Activated T-cell treated with anti-CD3 and anti-CD28 coated beads, Interleukin-2, amount 50 U/mL, for 72 hours (primary cell): ENCODE measurements at places on chromosomes 1 and 21. TPM values are rescaled to one million over a fixed set of nuclear protein-coding genes. Genes with fewer than 3 reads are reported as not detected.
A peak's percentile ranks its signal among the peaks of the same experiment; 100 is the strongest.

DNA sequence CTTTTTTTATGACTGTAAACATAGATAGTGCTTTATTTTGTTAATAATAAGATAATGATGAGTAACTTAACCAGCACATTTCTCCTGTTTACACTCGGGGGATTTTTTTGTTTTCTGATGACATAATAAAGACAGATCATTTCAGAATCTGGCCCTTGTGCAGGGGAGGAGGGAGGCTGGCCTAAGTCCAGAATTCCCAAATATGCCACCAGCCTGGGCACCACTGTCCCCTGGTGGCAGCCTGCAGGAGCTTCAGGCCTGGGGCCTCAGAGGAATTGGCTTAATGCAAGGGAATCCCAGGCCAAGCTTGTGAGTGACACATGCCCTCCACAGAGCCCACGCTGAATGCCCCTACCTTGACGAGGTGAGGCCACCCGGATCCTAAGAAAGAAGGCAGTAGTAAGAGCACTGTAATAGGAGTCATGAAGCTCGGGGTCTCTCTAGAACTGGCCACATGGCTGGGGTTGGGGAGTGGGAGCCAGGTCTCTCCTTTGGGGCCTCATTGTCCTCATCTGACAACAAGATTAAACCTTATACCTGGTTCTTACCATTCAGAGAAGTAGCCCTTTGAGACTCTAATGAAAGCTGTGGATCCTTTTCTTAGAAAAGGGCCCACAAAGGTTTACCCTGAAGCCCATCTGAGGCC, 24.1 kb downstream of the ETNK2 start:
- DNase-seq: peak; percentile 46

GRCh38 chr21:37530901-37531351, 164.4 kb downstream of the DYRK1A start:
- no peak for DNase-seq

The PLOD1 gene
- total RNA-seq: 13.6 TPM

DNA sequence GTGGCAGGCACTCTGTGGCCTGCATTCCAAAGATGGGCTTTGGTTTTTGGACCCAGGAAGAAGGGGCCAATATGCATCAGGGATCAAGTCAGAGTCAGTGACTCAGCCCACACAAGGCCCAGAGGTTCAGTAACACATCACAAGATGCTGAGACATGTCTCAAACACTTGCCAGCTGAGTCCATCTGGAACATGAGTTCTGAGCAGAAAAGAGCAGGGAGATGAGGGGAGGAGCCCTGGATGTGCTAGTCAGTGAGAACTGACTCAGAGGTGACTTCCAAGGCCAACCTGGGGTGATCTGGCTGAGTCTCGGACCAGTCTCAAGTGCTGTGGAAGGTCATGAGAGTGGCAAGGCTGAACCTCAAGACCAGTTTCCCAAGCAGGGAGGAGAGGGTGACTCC, 150.1 kb downstream of the CDC7 start:
- no peak for DNase-seq

DNA sequence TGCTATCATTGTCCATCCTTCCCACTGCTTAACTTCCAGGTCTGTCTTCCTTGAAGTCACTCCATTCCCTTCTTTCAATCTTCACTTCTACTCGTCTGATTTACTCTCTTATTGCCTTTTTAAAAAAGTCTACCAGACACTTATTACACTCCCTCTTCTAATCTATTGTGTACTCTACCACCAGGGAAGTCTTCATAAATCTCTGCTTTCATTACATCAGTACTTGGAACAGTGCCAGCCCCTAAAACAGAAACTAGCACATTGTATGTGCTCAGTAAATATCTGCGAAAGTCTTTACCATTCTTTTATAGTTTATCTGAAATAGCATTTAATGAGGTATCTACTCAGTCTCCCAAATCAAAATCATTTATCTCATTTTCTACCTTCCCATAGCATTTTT, 236.4 kb downstream of the USH2A start:
- DNase-seq: no peak

The NMNAT2 gene
- total RNA-seq: not detected

GRCh38 chr1:216929870-216930582, 206.8 kb upstream of the ESRRG start:
- no peak for DNase-seq

GRCh38 chr1:158638904-158639303, 33.8 kb downstream of the OR10Z1 start:
- no peak for DNase-seq
